ENCODE measurements at places on chromosomes 3 and 15.
A peak's percentile ranks its signal among the peaks of the same experiment; 100 is the strongest.

GRCh38 chr3:108410531-108410984, 99.8 kb downstream of the MYH15 start:
- DNase-seq, result no peak

DNA sequence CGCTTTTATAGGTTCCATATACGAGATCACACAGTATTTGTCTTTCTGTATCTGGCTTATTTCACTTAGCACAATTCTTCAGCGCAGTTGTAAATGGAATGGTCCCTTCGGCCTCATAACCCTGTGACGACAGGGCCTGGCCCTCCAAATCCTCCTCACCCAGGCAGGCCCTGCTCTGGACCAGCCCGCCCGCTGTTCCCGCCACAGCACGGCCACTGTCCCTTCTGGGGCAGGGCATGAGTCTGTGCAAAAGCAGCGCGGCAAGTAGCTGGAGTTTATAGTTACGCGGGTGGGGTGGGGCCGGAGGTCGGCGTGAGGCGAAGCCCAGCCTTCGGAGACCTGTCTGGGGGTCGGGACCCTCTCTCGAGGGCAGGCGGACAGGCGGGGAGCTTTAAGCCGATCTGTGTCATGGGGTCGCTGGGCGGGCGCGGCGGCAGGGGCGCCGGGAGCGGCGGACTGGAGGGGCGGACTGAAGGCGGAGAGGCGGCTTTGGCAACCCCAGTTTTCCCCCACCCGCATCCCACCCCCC, 543 bp downstream of the ARPIN start:
- DNase-seq, result no peak

- no peak for DNase-seq
Measured at GRCh38 chr3:102528727-102529126, 93.9 kb downstream of the ZPLD1 start.

DNA sequence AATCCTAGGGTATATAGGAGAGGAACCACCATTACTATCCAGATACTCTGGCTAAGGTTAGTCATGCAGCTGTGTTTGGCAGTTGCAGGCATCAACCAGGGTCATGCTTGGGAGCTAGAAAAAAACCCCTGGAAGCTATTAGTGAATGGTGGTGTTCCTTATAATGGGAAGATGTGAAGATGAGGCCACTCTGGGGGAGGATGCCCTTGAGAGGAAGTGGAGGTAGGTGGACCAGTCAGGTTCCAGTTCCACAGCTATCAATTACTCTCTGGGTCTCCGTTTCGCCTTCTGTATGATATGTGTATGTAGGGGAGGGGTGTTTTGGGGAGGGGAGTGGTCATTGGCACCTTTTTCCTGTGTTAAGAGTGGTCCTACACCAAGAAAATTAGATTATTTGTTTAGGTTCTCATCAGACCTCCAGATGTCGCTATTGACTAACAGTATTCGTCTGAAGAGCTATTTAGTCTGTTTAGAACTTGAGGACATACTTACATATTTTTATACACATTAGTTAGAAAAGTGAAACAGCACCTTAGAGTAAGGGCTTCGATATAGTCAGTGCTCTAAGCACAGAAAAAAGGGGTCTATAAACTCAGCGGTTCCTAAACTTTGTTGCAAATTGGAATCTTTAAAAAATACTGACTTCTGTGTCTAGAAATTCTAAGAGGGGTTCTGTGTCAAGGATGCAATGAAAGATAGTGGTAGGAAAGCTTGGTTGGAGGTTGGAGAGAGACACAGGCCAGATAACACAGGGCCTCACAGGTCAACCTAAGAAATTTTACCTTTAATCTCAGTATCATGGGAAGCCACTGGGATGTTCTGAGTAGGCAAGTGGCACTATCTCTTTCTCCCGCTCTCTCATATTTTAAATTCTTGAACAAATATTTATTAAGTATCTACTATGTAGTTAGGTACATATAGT, 9.1 kb upstream of the HPS3 start:
- DNase-seq, result peak; percentile 69

- DNase-seq, result no peak
Measured at GRCh38 chr15:75170711-75171341, 30.9 kb upstream of the C15orf39 start.

DNA sequence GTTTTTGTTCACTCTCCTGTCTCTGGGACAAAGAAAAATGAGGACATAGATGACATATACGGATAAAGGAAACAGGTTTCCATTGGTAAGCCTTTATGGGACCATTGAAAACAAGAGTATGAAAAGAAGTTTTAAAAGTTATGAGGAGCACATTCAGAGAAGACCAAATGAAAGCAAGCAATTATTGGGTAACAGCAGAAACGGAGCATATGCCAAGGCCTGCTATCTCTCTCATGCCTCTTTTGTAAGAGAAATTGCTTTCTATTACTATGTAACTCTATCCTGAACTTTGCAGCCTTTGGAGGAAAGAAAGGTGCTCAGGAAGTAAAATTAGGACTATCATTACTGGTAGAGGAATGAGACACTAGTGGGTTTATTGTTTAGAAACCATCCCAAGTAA, 14.9 kb upstream of the DPH6 start:
- no peak for DNase-seq

DNA sequence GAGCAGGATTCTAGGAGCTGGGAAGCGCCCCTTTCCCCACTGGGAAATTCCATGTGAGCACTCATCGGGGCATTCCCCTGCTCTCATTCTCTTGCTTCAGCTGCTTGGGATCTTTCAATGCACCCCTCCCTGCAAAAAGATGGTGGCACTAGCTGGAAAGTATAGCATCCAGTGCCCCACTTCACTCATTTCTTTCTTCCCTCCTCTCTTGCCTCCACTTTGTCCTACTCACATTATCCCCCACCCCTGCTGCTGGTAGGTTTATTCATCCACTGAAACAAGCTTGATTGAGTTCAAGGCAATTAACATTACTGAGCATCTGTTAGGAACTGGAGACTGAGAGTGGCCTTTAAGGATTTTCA, 84.8 kb upstream of the LIMD1 start:
- DNase-seq, result no peak

GRCh38 chr3:87173776-87174175, 53.3 kb upstream of the CHMP2B start:
- DNase-seq, result no peak

DNA sequence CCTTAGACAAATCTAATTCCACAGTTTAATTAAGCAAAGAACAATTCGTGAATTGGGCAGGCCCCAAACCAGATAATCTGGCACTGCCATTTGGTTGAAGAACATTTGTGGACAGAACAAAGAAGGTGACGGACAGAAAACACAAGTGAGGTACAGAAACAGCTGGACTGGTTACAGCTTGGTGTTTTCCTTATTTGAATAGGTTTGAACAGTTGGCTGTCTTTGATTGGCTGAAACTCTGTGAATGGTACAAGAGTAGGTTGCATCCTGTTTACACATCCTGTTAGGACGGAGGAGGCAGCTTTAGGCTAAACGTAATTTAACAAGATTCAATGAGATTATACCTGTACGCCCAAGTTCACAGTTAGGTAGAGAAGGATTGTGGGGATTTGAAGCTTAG, 114.4 kb downstream of the LPP start:
- no peak for DNase-seq

- peak; percentile 41 for DNase-seq
Measured at GRCh38 chr15:50977162-50977561, 68.7 kb downstream of the AP4E1 start.

DNA sequence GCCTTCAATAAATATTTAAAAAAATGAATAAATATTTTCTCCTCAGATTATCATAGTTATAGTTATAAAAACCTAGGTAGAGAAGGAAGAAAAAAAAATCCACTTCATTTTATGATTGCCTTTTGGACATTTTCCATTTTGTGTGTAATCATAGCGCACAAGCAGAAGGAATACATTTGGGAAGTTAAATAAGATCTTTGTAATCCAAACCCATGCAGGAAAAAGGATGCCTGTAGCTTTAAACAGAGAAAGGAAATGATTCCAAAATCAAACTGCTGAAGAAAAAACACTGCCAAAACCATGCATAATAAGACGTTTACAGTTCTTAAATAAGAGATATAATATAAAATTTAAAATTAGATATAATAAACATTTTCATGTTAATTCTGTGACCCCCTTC, 7.4 kb upstream of the CCDC54 start:
- no peak for DNase-seq

DNA sequence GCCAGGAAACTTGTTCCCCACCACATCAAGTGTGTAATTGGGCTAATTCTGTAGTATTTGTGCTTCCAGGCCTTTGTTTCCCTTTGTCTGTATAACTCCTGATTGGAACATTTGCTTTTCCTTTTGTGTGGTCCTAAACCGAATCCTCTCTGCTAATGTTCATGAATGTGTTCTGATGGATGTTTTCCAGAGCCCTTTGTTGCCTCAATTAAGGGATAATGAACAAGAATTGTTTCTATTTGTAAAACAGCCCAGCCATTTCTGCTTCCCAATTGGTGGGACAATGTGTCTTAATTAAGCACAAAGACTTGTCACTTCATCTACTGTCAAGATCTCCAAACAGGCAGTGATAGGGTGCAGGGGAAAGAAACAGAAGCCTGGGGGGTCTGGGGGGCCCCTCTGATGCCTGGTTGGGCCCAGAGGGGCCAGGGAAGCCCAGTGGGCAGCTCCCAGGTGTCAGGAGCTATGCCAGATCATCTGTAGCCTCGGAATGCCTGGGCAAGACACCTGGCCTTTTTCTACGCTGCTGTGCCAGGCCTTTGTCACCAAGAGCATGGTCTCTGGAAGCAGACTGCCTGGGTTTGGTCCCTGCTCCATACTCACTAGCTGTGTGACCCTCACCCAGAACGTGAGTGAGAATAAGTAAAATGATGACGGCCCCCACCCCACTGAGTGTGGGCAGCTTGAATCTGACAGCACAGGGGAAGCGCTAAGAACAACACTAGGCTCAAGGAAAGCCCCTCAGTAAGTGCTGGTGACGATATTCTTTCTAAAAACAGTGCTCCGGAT, 116.6 kb upstream of the PRR20G start:
- DNase-seq, result no peak

GRCh38 chr15:23839893-23840474, 152.9 kb upstream of the NDN start:
- DNase-seq, result no peak

DNA sequence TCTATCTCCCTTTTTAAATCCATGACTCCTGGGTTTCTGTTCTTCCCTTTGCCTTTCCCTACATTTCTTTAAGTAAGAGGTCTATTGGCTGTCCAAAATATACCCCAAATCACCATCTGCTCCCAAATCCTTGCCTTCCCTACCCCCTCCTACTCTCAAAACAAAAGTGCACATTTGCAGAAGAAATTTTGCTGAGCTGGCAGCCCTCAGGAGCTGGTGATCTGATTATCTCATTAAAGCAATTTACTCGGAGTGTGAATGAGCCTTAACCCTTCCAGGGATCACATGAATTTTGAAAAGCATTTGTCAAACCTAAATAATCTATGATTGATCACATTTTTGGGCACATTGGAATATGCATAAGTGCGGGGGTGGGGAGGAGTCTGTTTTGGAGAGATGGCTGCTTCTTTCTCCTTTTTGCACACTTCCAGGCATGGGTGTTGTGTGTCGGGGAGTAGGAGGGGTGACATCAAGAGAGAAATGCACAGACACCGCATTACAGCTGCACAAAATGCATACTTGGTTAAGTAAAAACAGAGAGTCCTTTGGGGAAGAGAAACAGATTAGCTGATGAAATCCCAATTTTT, 892.6 kb downstream of the TUSC7 start:
- DNase-seq, result no peak

- no peak for DNase-seq
Measured at GRCh38 chr3:40858364-40859115, 333.8 kb downstream of the ZNF621 start.

DNA sequence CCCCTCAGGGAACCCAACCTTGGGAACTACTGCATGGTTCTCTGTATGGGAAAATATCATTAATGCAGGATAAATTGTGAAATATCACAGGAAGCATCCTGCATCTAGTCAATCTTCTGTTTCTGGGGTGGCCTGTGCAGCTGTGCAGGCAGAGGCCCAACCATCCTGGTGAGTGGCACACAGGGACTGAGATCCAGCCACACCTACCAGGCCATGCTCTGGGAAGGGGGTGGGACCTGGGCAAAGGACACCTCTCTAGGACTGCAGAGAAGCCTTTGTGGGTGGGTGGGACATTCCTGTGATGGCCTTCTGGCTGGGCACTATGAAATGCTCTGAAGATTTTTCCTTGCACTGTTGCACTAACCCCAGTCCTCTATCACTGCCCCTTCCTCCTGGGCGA, 26.8 kb downstream of the CCRL2 start:
- no peak for DNase-seq

- DNase-seq, result no peak
Measured at GRCh38 chr3:160126051-160126450, 99.2 kb upstream of the C3orf80 start.

DNA sequence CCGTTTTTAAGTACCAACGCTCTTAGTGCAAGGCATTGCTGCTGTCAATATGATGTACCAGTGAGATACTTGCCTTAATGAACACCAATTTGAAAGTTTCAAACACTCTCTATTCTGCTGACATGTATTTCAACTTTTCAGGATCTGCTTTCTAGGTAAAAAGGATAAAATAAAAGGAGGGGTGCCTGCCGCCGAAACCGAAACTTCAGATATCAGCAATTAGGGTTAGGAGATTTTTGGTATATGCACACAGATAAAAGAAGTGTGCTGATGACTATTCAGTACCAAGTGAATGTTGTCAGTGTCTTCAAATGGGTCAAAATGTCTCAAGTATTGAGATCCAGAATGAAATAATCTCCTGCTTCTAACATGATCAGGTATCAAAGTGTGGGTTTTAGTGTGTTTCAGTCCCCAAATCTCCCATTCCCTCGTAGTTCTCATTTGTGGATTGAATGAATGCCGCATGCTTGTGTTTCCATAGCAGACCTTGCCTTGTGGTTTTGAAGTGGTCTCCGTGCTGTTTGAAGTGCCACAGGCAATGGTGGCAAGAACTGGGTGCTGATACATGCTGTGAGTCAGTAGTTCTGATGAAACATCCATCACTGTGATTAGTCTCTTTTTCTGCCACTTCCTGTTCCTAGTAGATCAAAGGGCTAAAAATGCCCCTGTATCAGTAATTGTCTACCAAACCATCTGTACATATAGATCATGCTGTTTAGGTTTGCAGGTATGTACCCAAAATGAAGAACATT, 22.5 kb downstream of the CHST14 start:
- DNase-seq, result no peak

DNA sequence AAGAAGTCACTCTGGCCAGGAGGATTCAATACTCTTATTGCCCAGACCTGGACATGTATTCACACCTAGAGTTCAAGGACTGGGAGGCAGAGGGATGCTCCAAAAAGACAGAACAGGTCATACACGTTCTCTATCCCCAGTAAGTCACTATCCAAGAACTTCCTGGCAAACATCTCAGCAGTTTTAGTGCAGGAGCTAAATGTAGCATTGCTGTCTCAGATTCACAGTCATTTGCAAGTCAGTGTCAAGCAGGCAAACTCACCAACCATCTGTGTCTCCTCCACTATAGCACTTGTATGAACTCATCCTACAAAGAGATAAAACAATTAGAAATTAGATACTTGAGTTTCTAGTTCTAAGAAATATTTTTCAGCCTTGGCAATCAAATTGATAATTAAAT, 38.4 kb downstream of the ABHD17C start:
- no peak for DNase-seq

Data from dermis microvascular lymphatic vessel endothelial cell (primary cell).